ENCODE measurements at places on chromosomes 4 and X.

DNA sequence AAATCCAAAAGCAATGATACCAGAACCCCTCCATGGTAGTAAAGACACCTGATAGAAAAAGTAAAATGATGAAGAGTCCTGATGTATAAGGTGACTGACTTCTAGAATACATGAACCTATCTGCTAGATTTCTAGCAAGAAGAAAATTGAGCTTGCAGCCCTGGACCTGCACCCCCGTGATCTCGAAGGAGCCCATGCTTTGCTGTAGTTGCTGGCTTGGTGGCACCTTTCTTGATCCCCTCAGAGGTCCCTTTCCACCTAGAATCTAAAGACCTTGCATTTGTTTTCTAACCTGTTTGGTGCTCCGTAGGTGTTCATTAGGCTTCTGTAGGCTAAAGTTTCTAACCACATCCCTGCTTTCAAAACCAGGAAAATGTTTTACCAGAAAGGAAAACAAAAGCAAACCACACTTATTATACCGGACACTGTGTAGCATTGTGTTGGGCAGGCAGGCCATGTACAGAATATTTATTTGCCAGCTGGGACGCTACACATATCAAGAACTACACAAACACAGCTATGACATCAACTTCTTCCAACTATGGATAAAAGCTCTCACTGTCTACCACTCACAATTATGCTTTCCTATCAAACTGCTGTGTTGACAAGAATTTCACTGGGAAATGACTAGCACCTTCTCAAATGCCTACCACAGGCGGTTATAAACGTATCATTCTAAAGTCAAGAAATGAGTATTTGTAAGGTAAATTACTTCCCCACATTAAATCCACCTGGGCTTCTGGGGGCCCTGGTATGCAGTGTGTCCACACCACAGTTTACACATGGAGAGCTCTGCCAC, 316.2 kb downstream of the UNC5C start:
- no peak for DNase-seq

DNA sequence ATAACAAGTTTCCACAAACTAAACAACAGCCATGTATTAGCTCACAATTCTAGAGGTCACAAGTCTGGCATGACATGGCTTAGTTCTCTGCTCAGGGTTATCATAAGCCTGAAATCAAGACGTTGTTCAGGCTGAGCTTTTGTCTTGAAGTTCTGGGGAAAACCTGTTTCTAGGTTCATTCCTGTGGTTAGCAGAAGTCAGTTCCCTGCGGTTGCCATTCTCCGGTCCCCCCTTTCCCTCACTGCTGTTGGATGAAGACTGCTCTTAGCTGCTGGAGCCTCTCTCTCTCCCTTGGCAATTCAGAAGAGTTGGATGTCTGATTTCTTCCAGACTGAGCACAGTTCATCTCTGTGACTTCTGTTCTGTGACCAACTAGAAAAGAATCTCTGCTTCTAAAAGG, 962.6 kb downstream of the PCDH7 start:
- DNase-seq = no peak

- DNase-seq = no peak
Measured at GRCh38 chrX:53430231-53430630, 3.9 kb downstream of the HSD17B10 start.

DNA sequence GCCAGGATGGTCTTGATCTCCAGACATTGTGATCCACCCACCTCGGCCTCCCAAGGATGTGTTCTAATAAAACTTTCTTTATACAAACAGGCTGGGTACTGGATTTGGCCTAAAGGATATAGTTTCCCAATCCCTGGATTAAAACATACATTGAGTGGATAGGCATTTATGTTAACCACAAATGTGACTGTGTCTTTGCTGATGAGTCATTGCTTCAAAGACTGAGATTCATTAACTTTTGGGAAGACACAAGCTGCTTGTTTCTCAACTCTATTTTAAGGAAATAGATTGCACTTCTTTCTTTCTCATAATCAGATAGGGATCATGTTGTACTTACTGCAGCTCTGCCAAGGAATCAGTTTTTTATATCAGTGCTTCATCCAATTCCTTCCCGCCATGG, 131.3 kb upstream of the AGA start:
- no peak for DNase-seq

DNA sequence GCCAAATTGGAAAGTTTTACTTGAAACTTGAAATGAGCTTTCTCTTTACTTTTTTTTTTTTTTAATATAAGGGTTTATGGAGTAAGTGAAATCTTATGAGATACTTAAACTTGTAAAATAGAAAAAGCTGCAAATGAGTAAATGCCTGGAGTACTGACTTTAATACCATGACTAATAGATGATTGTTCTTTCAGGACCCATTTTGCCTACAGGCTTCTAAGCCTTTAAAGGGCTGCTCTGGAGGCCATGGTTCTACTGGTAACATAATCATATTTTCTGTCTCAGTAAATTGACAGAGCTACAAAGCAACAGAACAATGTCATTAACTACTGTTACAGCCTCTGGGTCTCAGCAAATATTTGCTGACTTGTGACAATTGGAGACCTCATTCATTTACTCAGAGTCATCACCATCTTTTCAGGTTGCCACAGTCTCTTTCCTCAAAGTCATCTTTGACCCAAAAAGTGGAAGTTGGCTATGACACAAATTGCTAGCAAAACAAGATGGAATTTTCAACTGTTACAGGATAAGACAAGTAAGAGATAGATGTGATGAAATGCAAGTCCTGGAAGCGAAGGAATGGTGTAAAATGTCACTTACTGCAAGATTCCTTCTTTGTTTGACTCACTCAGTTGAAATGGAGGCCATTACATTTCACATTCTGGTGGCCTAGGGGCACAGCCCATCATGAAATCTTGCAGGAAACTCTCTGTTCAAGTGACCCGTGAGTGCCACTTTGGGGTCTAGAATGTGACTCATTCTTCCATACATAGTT, 132.7 kb downstream of the BTC start:
- no peak for DNase-seq

DNA sequence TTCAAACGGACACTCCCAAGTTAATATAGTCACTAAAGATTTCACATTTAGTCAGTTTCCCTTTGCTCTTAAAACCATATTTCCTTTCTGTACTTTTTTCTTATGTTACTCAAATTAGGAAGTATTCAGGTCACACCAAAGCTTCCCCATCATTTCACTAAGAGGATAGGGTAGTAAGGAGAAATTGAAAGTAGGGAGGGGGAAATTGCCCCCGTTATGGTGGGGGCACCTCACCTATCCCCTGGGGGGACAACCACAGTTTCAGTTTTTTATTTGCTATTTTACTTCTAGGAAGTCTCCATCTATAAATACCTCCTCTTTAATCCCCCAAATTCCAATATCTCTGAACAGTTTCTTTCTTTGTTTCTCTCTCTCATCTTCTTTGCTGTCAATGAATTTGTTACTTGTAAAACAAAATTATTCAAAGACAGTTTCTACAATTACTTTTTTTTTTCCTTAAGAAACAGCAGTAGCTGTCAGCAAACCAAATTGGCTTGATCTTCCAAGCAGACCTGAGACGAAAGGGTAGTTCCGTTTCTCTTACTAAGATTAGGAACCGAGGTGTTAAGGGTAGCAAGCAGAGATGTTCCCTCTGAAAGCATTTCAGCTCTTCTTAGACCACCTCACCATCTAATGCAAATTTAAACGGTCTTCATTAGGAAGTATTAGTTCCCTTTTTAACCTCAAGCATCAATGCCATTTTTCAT, 160.2 kb upstream of the KLF3 start:
- no peak for DNase-seq

DNA sequence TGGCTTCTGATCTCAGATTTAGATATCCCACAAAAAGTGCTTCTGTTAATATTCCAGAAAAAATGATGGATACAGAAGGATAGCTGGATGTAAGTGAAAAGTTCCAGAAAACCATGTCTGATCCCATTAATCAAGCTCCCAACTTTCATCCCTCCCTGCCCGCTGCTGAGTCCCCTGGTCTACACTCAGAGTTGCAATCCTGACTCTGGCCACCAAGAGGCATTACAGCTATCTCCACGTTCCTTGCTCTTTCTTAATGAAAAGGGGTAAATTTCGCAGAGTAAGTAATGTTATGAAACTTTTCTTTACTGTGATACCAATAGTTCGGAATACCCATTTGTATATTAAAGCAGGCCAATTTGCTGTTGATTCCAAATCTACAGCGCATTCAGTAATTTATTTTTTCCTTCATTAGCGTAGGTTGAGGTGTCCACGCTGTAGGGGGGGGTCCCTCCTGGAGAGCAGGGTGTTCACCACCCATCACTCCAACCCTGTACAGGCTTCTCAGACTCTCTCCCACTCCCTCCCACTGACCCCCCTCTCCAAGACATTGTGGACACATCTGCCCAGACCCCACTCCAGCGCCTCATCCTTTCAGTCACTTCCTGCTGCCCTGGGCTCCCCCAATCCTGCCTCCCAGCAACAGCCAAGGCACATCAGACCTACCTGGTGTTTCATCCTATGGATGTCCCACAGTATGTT, 55.1 kb downstream of the RAB40A start:
- no peak for DNase-seq

- DNase-seq = no peak
Measured at GRCh38 chr4:159146488-159146887, 43.6 kb downstream of the RAPGEF2 start.

GRCh38 chr4:133856731-133857355, 344.7 kb downstream of the PABPC4L start:
- DNase-seq = no peak

- no peak for DNase-seq
Measured at GRCh38 chr4:8191136-8191747, 7.8 kb upstream of the SH3TC1 start.

DNA sequence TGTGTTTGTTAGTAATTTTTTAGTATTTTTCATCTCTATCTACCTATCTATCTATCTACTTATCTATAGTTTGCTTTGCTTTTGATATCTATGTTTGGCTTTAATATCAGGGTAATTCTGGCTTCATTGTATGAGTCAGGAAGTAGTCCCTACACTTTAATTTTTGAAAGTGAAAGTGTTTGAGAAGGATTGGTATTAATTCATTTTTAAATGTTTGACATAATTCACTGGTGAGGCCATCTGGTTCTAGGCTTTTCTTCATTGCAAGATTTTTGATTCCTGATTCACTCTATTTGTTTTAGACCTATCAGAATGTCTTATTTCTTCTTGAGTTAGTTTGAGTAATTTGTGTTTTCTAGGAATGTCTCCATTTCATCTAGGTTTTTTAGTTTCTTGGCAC, 20.2 kb upstream of the TCP11X2 start:
- DNase-seq = no peak

DNA sequence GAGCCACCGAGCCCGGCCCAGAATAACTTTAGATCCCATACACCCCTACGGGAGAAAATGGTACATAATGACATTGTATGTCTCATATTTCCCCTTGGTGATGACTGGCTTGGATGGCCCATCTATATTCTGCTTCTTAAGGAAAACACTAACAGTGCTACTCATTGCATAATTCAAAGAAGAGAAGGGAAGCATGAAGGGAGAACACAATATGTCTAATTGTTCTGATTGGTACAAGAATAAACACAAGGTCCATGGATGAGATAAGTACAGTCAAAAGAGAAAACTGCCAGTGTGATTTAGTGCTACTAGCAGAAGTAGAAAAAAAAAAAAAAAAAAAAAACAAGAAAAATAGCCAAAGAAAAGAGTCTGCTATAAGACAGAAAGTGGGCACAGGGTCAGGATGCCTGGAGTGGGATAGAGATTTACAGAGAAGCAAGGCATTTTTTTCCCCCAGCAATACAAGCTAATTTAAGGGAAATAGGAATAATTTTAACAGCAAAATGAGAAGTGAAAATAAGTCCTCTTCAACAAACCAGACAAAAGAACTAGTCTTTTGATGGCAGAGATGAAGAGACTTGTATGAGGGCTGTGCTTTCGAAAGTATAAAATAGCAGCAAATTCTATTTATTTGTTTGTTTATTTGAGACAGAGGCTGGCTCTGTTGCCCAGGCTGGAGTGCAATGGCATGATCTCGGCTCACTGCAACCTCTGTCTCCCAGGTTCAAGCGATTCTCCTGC, 96.5 kb upstream of the MAP3K15 start:
- no peak for DNase-seq

DNA sequence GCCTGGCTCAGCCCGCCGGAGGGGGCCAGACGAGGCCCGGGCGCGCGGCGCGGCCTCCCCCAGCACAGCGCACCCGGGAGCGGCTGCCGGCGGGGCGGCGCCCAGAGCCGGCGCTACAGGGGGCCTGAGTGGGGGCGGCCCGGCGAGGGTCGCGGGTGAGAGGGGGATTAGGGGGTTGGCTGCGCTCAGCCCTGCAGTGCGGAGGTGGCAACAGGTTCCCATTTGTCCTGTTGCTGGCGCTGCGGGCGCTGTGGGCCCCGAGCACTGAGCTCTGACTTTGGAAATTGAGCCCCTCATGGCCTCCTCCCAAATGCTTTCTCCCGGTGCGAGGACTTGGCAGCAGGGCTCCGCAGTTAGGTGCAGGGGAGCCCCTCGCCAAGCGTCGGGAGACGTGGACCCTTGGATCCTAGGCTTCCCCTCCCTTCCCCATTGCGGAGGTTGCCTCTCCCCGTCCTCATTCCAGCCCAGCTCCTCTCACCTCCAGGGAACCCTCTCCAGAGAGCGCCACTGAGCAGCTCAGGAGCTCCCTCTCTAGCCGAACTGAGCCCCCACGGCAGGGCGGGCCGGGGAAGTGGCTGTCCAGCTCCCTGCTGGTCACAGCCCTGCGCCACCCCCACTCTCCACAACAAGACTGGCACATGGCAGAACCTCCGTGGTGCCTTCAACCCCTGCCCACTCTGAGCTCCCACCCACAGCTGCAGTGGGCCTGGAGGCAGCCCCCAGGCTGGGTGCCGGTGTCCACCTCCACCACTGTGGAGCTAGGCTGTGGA, 2.5 kb upstream of the DUSP9 start:
- no peak for DNase-seq

DNA sequence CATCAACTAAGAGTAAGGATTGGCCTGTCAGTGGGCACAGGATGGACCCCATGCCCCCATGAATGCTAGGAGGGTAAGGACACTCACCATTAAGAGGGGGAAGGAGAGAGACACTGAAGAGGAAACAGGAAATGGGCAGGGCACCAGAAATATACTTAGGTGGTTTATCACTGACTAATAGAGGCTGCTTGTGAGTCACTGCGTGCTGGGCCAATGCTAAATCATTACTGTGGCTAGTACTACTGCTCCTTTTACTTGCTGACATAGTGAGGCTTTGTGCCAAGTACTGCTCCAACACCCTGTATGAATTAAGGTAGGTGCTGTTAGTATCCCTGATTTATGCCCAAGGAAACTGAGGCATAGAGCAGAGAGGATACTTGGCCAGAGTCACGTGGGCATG, 130.4 kb upstream of the FRMPD4 start:
- DNase-seq = no peak

DNA sequence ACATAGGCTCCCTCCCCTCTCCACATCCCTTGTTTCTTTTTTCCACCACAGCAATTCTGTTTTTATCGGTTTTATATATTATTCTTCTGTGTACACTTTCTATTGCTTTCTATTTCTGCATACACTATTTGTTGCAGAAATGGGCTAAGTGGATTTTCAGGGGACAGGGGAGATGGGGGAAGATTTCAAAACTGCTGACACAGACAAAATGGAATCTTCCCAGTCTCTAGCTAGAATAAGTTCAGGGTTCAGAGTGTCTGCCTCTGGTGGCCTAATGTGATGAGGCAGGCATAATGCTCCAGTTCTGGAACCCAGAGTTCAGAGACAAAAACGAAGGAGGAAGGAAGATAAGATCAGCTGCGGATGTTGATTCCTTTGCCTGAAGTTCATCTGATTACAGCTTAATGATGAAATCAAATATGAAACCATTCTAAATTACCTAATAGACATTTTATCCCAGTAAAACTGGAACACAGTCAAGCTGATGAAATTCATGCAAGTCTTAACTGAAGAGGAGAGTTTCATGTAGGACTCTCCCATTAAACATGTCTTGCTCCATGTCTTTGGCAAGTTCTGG, 447.1 kb downstream of the AFF2 start:
- no peak for DNase-seq

Data from vagina (tissue), 2 donors.